ENCODE measurements at places on chromosomes 12 and 14. TPM values are rescaled to one million over a fixed set of nuclear protein-coding genes. Genes with fewer than 3 reads are reported as not detected.

TAS2R13 gene
- total RNA-seq, result 0.97 TPM

CCDC177 gene
- not detected for total RNA-seq

SYNE2 gene
- 42.7 TPM for total RNA-seq

RASSF9 gene
- 2.3 TPM for total RNA-seq

TOMM20L gene
- not detected for total RNA-seq

PPP1R3E gene
- total RNA-seq, result 4.1 TPM

IFNG-AS1 gene
- total RNA-seq, result not detected

ORAI1 gene
- 29.0 TPM for total RNA-seq

WNT1 gene
- not detected for total RNA-seq

YEATS4 gene
- total RNA-seq, result 16.7 TPM

EIF2S3B gene
- total RNA-seq, result 0.44 TPM

FKBP11 gene
- 78.9 TPM for total RNA-seq

MGP gene
- 284 TPM for total RNA-seq

GSC gene
- not detected for total RNA-seq

COX8C gene
- total RNA-seq, result not detected

TGM1 gene
- 3.9 TPM for total RNA-seq

KLHDC1 gene
- total RNA-seq, result 1.6 TPM

RPAP3 gene
- 29.8 TPM for total RNA-seq

MANSC1 gene
- total RNA-seq, result 56.5 TPM

CIROP gene
- not detected for total RNA-seq

CNTN1 gene
- total RNA-seq, result 0.07 TPM

CTSG gene
- total RNA-seq, result not detected

SMCO2 gene
- total RNA-seq, result 1.2 TPM

ACSS3 gene
- total RNA-seq, result 0.53 TPM

MAP3K9 gene
- total RNA-seq, result 0.11 TPM

WIF1 gene
- not detected for total RNA-seq

RNF10 gene
- total RNA-seq, result 192 TPM

PLEKHG7 gene
- total RNA-seq, result not detected

AQP2 gene
- total RNA-seq, result not detected

MAP1LC3B2 gene
- not detected for total RNA-seq

REP15 gene
- 4.8 TPM for total RNA-seq

DAD1 gene
- 304 TPM for total RNA-seq

SLC17A8 gene
- total RNA-seq, result not detected

KRT74 gene
- not detected for total RNA-seq

ZNF410 gene
- 45.0 TPM for total RNA-seq

LRTM2 gene
- total RNA-seq, result not detected

UNG gene
- total RNA-seq, result 45.4 TPM

RFLNA gene
- 19.7 TPM for total RNA-seq

LRRC10 gene
- total RNA-seq, result not detected

ABHD12B gene
- total RNA-seq, result not detected

PRR4 gene
- 2.8 TPM for total RNA-seq

PLD4 gene
- 0.11 TPM for total RNA-seq

ST8SIA1 gene
- not detected for total RNA-seq

NINJ2 gene
- total RNA-seq, result 1.4 TPM

FAM181A gene
- total RNA-seq, result not detected

CLEC1A gene
- total RNA-seq, result 22.5 TPM
